ENCODE measurements at places on chromosomes 11 and 22.

DNA sequence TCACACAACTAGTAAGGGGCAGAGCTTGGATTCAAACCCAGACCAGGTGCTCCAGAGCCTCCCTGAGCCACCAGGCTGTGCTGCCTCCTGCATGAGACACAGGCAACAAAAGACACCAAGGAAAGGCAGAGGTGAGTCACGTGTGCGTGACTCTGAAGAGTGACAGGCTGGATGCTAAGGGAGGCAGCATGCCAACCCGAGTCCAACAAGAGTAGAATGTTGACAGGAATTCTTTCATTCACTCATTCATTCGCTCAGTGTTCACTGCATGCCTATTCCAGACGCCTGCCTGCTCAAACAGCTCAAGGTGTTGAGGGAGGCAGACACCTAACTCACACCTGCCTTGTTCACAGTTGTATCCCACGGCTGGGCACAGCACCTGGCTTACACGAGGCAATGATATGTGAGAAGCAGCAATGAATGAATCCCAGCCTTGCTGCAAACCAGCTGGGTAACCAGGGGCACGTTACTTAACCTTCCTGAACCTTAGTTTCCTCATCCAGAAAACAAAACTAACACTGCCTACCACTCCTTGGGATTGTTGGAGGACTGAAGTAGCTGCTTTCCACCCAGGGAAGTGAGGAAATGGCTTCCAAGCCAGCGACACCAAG, 73.8 kb upstream of the ARFGAP3 start:
- peak; percentile 82 for DNase-seq

DNA sequence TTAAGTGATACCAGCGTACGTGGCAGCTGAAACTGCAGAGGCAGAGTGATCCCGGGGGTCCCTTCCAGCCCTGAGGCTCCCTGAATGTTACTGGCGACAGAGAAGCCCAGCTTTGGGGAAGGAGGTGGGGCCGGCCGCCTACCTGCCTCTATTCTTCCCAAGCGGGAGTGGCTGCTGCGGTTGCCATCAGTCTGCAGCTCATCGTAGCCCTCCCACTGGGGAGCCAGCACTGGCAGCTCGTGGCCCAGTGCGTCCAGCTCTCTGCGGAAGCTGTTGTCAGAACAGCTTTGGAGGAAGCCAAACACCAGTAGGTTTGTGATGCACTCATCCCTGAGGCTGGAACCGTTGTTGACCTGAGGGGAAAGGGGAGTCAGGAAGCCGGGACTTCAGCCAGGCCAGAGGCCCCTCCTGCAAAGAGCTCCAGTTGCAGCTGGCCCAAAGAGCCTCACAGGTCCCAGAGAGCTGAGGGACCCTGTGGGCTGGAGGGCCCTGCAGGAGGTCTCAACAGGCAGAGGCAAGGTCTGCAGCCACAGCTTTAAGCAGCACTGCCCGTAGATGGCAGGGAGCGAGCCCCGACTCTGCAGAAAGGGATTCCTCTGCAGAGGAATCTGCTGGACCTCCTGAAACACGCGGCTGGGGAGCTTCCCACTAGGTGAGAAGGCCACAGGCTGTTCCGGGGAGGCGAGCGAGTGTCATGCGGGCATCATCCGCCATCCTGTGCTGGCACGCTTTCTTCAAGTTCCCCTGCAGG, 30.4 kb downstream of the BID start:
- DNase-seq: no peak

DNA sequence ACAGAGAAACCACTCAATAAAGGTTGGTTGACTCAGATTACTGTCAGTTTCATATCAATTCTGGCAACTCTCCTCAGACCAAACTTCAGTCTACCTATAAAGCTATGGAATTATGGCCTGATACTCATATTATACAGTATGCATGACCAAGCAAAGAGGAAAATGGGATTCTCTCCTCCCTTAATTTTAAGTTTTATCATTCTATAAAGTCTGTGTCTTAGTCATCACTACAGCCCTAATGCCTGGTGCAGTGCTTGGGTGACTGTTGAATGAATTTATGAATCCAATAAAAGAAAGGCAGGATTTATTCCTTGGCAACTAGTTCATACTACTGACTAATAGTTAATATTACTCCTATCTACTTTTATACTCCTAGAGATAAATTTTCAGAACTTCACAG, 37.6 kb upstream of the GRAMD1B start:
- no peak for DNase-seq

GRCh38 chr22:48948575-48949170, 879.0 kb downstream of the BRD1 start:
- no peak for DNase-seq
